Neural crest cell (in vitro differentiated cells): ENCODE measurements at places on chromosomes 2 and 18.

DNA sequence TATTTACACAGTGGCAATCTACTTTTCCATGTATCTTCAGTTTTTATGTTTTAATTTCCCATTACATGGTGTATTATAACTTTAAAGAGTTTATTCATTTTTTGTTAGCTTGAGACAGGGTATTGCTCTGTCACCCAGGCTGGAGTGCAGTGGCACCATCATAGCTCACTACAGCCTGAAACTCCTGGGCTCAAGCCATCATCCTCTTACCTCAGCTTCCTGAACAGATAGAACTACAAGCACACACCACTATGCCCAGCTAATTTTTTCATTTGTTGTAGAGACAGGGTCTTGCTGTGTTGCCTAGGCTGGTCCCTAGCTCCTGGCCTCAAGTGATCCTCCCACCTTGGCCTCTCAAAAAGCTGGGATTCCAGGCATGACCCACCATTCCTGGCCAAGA, 66.8 kb downstream of the COA5 start:
- no peak for DNase-seq

GRCh38 chr2:11863103-11863502, 116.7 kb downstream of the LPIN1 start:
- no peak for DNase-seq

DNA sequence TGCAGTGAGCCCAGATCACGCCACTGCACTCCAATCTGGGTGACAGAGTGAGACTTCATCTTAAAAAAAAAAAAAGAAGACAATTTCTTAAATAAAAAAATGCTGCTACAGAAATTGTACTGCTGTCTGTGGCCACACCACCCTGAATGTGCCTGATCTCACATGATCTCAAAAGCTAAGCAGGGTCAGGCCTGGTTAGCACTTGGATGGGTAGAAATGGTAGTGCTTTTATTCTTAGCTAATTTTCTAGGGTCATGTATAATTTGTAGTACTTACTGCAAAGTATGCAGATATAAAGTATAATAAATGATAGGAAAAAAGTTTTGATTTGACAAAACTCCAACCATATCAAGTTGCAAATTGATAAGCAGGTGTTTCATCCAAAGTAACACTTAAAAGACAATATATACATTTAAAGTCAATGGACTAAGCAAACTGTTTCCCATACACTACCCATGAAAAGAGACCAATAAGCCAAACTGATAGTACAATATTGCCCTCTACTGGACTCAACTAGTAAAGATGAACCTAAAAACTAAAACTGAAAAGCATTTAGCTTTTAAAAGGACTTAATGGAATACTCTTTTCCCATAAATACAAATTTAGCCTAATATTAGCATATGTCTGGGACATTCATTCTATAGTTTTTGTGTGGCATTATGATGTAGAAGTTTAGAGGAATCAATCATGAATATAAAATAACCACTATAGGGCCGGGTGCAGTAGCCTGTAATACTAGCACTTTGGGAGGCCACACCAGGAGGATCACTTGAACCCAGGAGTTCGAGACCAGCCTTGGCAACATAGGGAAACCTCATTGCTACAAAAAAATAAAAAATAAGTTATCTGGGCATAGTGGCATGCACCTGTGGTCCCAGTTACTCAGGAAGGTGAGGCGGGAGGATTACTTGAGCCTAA, 18.6 kb upstream of the PEX13 start:
- no peak for DNase-seq

DNA sequence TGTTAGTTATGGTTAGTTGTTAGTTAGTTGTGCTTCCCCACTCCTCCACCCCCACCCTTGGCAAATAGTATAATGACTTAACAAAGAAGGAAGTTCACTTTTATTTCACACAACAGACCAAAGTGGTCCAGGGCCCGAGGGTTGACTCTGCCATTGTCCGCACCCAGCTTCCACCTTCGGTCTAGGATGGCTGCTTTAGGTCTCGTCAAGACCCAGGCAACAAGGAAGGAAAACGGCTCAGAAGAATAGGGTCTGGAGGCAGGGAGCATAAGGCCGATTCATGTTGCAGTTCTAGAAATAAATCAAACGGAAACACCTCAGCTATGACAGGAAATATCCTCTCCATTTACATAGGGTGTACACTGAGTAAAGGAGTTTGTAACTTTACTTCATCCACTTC, 206.0 kb upstream of the CXCR4 start:
- no peak for DNase-seq
